Activated CD8-positive, alpha-beta memory T cell treated with anti-CD3 and anti-CD28 coated beads, Interleukin-2, amount 50 U/mL, for 48 hours (primary cell): ENCODE measurements at places on chromosomes 13 and 19.

DNA sequence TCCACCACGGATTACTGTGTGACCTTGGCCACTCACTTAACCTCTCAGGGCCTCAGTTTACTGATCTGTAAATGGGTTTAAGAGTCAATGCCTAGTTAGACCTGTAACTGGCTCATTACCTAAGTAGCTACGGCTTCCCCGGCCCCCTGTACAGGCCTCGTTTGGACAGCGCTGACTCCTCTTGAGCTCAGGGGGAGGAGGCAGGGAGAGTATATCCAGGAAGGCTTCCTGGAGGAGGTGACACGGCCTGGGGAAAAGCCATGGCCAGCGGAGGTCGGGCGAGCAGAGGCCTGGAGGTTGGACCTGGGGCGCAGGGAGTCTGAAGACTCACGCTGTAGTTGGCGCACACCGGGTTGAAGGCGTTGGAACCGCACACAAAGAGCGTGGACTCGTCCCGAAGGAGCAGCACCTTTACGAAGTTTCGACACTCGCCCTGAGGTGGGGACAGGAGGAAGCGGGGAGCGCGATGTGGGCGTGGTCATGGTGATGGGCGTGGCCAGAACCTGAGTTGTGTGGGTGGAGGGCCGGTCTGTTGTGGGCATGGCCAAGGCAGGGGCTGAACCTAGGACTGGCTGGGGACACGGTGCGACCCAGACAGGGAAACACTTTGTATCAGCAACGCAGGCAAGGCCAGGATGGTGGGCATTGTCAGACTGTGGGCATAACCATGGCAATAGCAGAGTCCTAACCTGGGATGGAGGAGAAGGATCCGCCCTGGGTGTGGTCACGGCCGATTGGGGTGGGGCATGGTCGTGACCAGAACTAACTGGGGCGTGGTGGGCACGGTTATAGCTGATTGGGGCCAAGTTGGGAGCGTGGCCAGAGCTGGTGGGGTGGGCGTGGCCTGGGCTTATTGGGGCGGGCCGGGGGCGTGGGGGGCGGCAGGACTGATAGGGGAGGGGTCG lies 3.6 kb downstream of the SEMA6B start:
- DNase-seq = no peak

DNA sequence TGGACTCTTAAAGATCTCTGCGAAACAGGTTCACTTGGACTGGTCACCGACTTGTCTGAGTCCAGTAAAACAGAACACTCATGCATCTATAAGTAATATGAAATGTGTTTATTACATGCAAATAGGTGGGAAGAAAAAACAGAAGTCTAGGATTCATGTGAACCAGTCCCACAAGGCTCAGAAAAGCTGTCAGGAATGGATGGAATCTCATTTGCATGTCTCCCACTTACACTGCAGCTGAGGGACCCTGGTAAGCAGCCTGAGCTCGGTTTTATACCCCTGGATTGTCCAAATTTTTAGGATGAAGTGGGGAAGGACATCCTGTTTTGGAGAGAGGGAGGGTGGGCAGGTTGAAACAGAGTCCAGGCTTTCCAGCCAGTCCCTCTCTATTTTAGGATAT lies 1545.1 kb upstream of the PCDH20 start:
- no peak for DNase-seq

GRCh38 chr13:96089749-96090239 lies at the start of gene HS6ST3:
TSS of gene HS6ST3 (plus strand) at chr13:96090107.
- peak; percentile 47 for DNase-seq

GRCh38 chr19:7697721-7698287 lies 4.1 kb downstream of the FCER2 start:
- no peak for DNase-seq

- DNase-seq = no peak
These were observed 10.9 kb downstream of the KASH5 start for GRCh38 chr19:49398931-49399330.

GRCh38 chr13:22812793-22813192 lies 368.0 kb upstream of the SGCG start:
- DNase-seq = no peak

- no peak for DNase-seq
These were observed 194.7 kb downstream of the LMO7 start for GRCh38 chr13:75830842-75831241.

DNA sequence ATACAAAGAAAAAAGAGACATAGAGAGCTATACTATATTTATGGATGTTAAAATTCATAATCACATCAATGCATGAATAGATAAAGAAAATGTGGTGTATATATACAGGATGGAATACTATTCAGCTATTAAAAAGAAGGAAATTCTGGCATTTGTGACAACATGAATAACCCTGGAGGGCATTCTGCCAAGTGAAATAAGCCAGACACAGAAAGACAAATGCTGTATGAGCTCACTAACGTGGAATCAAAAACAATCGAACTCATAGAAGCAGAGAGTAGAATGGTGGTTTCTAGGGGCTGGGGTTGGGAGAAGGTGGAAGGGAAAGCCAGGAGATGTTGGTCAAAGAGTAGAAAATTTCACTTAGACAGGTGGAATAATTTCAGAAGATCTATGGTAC lies 24.0 kb downstream of the UTP14C start:
- DNase-seq = no peak

GRCh38 chr13:24443366-24443765 lies 69.2 kb downstream of the PARP4 start:
- no peak for DNase-seq

DNA sequence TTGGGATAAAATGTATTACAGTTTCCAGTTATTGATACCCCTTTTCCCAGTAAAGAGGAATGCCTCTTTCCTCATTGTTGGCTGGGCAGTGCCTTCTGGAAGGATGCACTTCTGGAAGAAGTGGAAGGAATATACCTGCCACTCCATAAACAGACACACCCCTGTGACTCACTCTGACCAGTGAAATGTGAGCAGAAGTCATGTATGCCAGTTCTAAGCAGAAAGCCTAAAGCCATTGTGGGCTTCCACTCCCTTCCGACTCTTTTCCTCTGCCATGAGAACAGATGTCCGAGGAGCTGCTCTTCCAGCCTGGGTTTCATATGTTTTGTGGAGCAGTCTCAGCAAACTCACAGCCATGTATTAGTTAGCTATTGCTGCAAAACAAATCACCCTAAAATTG lies 166.1 kb upstream of the SERP2 start:
- no peak for DNase-seq

- DNase-seq = no peak
These were observed 580.6 kb upstream of the SPRY2 start for GRCh38 chr13:80921541-80921940.

DNA sequence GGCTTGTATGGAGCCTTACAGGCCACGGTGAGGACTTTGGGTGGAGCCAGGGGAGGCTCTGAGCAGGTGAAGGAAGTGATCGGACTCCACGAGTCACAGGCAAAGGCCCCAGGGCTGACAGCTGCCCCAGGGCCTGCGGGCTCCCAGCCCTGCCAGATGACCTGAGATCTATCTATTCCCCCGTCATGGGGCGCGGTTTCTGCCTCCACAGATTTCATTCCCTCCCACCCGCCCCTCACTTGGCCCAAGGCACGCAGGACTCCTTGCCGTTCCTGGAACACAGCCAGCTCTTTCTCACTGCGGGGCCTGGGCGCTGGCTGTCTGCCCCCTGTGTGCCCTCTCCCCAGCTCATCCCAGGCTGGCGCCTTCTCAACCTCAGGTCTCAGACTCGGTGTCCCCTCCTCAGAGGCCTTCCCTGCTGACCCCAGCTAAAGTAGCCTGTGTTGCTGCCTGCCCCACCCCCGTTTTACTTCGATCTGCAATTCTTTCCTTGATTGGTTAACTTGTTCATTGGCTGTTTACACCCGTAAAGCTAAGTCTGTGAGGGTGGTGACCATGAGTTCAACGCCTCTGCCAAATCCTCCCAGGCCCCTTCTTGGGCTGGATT lies 13.9 kb upstream of the PAK4 start:
- no peak for DNase-seq

GRCh38 chr13:37070956-37071355 lies 11.5 kb upstream of the SUPT20H start:
- DNase-seq = no peak
